Tibial nerve (tissue), 4 donors: ENCODE measurements at places on chromosomes 4 and X. TPM values are rescaled to one million over a fixed set of nuclear protein-coding genes. Genes with fewer than 3 reads are reported as not detected.

Gene HEPH
- total RNA-seq = 7.2 TPM

- peak; percentile 20 for DNase-seq
Observed at GRCh38 chrX:20267931-20268701, 1.4 kb upstream of the RPS6KA3 start.

DNA sequence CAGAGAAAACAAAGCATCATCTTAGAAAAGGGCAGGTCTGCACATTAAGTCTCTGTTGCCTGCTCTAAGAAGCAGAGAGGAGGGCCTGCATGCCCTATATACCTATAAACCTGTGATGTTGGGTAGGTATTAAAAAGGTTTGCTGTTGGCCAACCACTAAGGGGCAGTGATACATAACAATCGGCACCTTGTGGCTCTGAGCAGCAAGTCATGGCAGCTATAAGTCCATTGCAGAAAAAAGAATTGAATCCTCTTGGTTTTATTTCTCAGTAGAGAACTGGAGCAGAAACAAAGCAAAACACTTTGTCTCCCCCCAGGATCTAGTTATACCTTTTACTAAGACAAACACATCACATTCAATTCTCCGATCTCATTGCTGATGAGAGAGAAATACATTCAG is 1364.4 kb downstream of the STIM2 start:
- no peak for DNase-seq

Gene PRSS12
- total RNA-seq = 0.90 TPM

GRCh38 chr4:81378386-81378785 is 93.3 kb downstream of the RASGEF1B start:
- no peak for DNase-seq

GRCh38 chr4:95091272-95091671 is 333.5 kb downstream of the BMPR1B start:
- DNase-seq = no peak

DNA sequence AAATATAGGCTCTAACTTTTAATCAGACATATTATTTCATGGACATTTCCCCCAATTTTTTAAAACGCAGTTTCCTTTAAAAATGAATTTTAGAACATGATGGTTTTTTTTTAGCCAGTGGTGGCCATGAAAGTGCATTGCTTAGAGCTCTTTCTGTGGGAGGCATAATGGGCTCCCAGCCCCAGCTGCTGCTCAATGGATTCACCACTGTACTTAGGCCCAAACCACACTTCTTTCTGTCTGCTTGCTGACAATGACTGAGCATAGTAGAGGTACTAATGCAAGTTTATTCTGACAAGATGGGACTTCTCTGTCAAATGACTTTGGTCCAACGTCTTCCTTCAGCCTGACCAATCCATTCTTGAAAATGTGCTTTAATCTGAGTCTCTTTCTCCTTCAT is 400.2 kb upstream of the GRIA3 start:
- no peak for DNase-seq

GRCh38 chr4:182192511-182193181 is 50.6 kb upstream of the TENM3 start:
- no peak for DNase-seq

Gene PPP4R3C
- total RNA-seq = not detected
